ENCODE measurements at places on chromosomes 5 and 9. TPM values are rescaled to one million over a fixed set of nuclear protein-coding genes. Genes with fewer than 3 reads are reported as not detected.

DNA sequence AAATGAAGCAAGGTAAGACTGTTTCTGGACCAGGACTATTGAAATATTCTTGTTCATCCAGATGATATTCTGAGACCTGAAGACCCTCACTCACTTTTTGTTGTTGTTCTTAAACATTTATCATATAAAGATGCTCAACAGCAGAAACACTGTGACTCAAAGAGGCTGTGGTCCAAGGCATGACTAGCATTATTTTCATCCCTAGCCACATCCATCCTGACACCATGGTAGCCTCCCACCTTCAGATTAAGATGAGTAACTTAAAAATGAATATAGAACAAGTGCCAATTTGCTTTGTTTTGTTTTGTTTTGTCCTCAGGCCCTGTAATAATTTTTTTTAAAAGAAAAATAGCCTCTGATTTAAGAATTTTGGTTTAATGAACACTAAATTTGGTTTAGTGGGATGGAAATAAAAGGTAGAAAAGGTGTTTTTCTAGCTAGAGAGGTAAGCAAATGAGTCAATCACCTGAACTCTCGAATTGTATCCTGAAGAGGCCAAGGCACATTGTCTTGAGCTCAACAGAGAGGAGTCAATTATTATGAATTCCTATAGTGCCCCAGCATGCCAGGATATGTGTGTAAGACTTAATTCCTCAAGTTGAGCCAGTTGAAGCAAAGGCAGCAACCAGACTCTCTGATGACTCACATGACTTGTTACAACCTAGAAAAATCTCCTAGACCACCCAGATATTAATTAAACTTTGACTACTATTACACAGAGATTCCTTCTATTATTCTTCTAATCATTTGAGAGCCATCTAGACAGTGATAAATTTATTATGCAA lies 380.1 kb upstream of the TUSC1 start:
- H3K4me3 ChIP-seq, result no peak overlapping the region
- H3K36me3 ChIP-seq, result no peaks in the 10 kb centered on the region
- H3K27ac ChIP-seq, result no peak overlapping the region

DNA sequence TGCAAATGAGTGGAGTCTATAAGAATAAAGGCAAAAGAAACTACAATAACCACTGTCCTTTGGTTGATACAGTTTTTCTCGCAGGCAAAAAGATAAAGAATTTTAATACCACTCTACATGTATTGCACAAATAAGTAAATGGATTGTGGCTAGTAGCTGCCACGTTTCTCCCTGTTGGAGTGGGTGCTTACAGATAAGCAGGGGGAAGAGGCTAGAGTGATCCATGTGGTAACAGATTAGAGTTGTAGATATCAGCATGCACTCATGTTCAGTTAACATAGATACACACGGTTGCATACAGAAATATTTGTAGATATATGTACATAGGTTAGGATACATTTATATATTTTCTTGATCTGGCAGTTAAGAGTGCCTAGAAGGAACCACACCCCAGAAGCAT lies 179.5 kb downstream of the ARHGEF28 start:
- no peak overlapping the region for H3K27ac ChIP-seq
- H3K4me1 ChIP-seq, result no peaks in the 10 kb centered on the region
- no peak overlapping the region for H3K4me3 ChIP-seq

PKD2L2 gene
- total RNA-seq, result not detected

SLC45A2 gene
- total RNA-seq, result 1.4 TPM

DNA sequence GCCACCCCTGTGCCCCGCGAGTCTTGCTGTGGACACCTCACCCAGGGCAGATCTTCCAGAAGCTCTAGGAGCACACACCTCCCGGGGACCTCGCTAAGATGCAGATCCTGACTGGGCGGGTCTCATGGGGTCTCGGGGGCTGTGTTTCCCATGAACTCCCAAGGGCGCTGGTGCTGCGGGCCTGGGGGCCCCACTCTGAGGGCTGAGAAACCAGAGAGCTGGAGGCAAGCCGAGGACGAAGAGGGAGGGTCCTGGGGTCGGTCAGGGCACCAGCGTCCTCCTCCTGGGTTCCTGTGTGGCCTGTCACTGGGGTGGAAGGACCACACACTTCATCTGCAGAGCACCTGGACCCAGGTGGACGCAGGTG lies 30.2 kb downstream of the SLC6A3 start:
- DNase-seq, result no peak
- no peak overlapping the region for H3K4me3 ChIP-seq
- H3K27me3 ChIP-seq, result no peaks in the 10 kb centered on the region
- no peak overlapping the region for H3K27ac ChIP-seq
- no peaks in the 10 kb centered on the region for H3K36me3 ChIP-seq
- H3K4me1 ChIP-seq, result no peaks in the 10 kb centered on the region

GRCh38 chr5:128111818-128112448 lies 28.4 kb downstream of the SLC12A2 start:
- DNase-seq, result no peak
- no peaks in the 10 kb centered on the region for H3K4me1 ChIP-seq
- no peak overlapping the region for H3K27ac ChIP-seq
- no peaks in the 10 kb centered on the region for H3K27me3 ChIP-seq
- no peak overlapping the region for H3K4me3 ChIP-seq

GRCh38 chr9:94079236-94079635 lies 5.0 kb upstream of the PTPDC1 start:
- H3K4me3 ChIP-seq, result no peak overlapping the region
- no peaks in the 10 kb centered on the region for H3K4me1 ChIP-seq
- no peaks in the 10 kb centered on the region for H3K36me3 ChIP-seq
- no peak for DNase-seq

DNA sequence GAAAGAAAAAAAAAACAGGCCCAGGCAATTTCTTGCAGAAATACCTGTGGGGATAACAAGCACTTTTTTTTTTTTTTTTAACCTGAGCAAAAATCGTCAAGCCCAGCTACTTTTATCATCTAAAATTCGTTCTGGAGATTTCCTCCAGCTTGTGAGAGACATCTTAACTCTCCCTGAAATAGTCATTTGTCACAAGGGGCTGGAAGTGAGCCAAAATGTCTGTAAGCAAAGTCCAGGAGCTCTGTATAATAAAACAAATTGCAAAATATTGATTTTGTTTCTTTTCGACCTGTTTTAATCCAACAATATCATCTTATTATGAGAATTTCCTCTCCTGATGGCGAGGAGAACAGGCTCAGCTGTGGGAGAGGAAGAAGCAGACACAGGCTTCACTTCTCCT lies 168.4 kb downstream of the TTLL11 start:
- no peaks in the 10 kb centered on the region for H3K36me3 ChIP-seq
- H3K4me1 ChIP-seq, result no peaks in the 10 kb centered on the region
- no peaks in the 10 kb centered on the region for H3K27me3 ChIP-seq
- H3K4me3 ChIP-seq, result no peak overlapping the region

LCN9 gene
- total RNA-seq, result 2.6 TPM

DNA sequence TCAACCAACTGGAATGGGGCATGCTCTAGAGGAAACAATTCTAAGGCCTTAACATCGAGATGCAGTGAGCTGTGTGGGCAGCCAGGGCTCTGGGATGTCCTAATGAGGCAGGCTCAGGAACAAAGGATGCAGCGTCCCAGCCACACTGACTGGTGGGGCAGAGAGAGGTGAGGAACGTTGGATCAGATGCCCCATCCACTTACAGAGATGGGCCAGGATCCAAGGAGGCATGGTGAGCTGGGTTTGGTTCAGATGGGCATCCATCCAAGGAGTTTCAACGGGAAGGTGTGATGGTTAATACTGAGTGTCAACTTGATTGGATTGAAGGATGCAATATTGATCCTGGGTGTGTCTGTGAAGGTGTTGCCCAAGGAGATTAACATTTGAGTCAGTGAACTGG lies 15.5 kb upstream of the MARCHF6 start:
- no peak for DNase-seq
- H3K36me3 ChIP-seq, result no peaks in the 10 kb centered on the region
- H3K27ac ChIP-seq, result no peak overlapping the region
- peaks cover 11% of the 10 kb centered on the region for H3K27me3 ChIP-seq
- H3K4me1 ChIP-seq, result peaks cover 7% of the 10 kb centered on the region

DNA sequence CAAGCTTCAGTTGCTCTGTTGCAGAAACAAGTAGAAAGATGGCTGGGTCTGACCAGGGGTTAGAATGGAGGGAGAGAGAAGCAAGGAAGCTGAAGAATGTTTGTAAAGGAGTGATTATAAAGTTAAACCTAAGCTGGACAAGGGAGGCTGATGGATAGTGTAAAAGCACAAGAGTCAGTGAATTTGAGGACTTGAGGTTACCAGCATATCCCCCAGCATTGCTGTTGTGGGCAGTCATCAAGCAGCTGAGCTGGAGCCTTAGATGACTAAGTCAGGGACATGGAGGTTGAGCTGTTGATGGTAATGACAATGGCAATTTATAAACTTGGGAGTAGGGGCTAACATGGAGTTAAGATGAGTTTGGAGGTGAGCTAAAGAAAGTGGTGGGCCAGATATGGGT lies 131.5 kb downstream of the ERCC6L2 start:
- no peak overlapping the region for H3K4me3 ChIP-seq
- H3K27me3 ChIP-seq, result no peaks in the 10 kb centered on the region
- DNase-seq, result no peak
- no peak overlapping the region for H3K27ac ChIP-seq

SHOC1 gene
- total RNA-seq, result 0.37 TPM

- no peaks in the 10 kb centered on the region for H3K36me3 ChIP-seq
- no peaks in the 10 kb centered on the region for H3K4me1 ChIP-seq
- no peak overlapping the region for H3K27ac ChIP-seq
- no peak for DNase-seq
Observed at GRCh38 chr5:115116001-115116400, 53.7 kb downstream of the TRIM36 start.

DNA sequence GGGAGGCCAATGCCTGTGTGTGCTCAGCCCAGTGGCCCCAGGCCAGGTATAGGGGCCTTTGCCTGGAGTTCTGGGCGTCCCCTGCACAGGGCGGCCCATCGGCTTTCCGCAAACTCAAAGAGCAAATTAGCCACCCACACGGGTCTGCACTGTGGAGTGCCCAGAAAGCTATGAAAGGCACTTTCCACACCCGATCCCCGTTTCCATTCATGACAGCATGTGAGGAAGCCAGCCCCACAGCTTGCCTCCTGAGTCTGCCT lies 5.2 kb downstream of the DBH start:
- H3K4me1 ChIP-seq, result no peaks in the 10 kb centered on the region
- H3K27me3 ChIP-seq, result no peaks in the 10 kb centered on the region
- DNase-seq, result no peak
- H3K27ac ChIP-seq, result no peak overlapping the region
- no peaks in the 10 kb centered on the region for H3K36me3 ChIP-seq

DNA sequence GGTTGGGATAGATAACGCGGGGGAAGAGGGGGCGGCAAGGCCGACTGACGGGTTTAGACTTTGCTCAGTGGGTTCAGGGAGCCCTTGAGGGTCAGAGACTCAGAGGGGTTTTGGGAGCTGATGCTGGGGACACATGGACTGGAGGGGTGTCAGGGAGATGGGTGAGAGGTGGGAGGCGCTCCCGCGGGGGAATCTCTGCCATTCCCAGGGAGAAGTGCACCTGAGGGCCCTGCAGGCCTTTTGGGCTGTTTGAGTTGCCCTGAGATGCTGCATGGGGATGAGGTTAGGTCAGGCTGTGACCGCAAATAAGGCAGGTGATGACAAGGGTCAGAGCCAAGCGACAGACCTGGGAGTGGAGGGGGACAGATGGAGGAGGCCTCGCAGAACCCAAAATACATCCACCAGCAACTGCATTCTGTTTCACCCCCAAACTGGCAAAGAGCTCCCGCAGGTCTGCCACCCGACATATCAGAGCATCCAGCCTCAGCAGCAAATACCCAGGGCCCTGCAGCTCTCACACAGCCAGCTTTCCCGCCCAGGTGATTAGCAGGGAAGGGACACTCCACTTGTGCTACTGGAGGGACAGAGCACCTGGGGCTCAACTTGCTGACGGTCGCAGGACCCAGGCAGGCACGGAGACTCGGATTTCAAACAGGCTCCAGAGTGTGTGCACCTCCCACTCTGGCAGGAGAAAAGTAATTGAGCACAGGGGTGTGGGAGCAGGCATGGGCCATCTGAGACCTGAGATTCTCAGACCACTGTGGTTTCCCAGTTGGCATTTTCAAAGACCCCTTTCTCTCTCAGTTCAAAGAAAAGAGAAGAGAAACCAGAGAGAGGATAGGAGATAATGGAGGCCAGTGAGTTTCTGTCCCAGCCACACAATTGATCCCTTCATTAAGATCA lies 26.4 kb downstream of the TMOD1 start:
- H3K27me3 ChIP-seq, result no peaks in the 10 kb centered on the region
- no peak overlapping the region for H3K27ac ChIP-seq
- H3K36me3 ChIP-seq, result no peaks in the 10 kb centered on the region
- H3K4me3 ChIP-seq, result no peak overlapping the region
- no peaks in the 10 kb centered on the region for H3K4me1 ChIP-seq

VLDLR gene
- total RNA-seq, result 22.5 TPM

- peak overlapping the region; percentile 2 for H3K27ac ChIP-seq
- no peak overlapping the region for H3K4me3 ChIP-seq
- H3K27me3 ChIP-seq, result no peaks in the 10 kb centered on the region
- no peaks in the 10 kb centered on the region for H3K36me3 ChIP-seq
- DNase-seq, result peak; percentile 84
Observed at GRCh38 chr9:2570615-2571479, 50.7 kb upstream of the VLDLR start.

CCNJL gene
- 6.6 TPM for total RNA-seq

DNA sequence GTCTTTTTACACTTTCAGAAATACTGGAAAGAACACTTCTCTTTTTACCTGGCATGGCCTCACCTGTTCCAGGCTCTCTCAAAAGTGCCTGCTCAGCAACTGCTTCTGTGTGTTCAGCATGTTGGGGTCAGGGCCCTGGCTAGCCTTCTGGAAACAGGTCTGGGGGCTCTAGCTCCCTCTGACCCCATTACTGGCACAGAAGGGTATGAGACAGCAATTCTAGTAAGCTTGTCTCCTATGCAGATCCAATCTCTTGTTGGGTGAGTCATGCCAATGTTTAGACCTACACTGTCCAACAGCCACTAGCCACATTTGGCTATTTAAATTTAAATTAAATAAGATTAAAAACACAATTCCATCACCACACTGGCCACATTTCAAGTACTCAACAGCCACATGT lies 80.8 kb downstream of the MAPKAP1 start:
- no peak for DNase-seq
- H3K4me1 ChIP-seq, result no peaks in the 10 kb centered on the region
- no peak overlapping the region for H3K27ac ChIP-seq
- no peaks in the 10 kb centered on the region for H3K27me3 ChIP-seq
- no peak overlapping the region for H3K4me3 ChIP-seq

WDR38 gene
- not detected for total RNA-seq

PCDHB11 gene
- total RNA-seq, result 0.92 TPM

- peak overlapping the region; percentile 96 for H3K27ac ChIP-seq
- no peaks in the 10 kb centered on the region for H3K36me3 ChIP-seq
- peaks cover 6% of the 10 kb centered on the region for H3K4me1 ChIP-seq
- peak; percentile 28 for DNase-seq
- peak overlapping the region; percentile 78 for H3K4me3 ChIP-seq
Observed at GRCh38 chr5:56814361-56814962, 887 bp upstream of the MAP3K1 start.

BASP1 gene
- total RNA-seq, result 134 TPM

- H3K4me1 ChIP-seq, result peaks cover 37% of the 10 kb centered on the region
- DNase-seq, result no peak
- H3K36me3 ChIP-seq, result no peaks in the 10 kb centered on the region
- H3K27me3 ChIP-seq, result no peaks in the 10 kb centered on the region
- no peak overlapping the region for H3K4me3 ChIP-seq
Observed at GRCh38 chr5:55509097-55509496, 25.7 kb downstream of the PLPP1 start.

Data from hepatocyte (in vitro differentiated cells).